ENCODE measurements at places on chromosomes 3 and 15.

DNA sequence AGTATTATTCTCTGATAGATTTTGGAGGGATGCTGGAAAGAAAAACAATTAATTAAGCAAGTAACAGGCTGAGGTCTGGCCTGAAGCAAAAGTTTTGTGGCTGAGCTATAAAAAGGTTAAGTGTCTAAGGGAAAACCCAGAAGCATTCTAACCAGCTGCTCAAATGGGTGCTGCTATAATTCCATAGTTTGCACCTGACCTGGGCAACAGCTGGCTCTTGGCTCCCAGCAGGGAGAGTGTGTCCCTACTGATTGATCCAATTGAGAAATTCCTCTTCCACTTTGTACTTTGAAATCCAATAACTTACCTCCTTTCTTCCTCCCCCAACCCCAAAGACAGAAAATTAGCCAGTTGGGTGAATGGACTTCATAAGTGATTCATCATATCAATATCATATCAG is 27.7 kb upstream of the SMAD3 start:
- no peak for DNase-seq

GRCh38 chr3:149936812-149937230 is 33.9 kb downstream of the PFN2 start:
- peak; percentile 63 for DNase-seq

GRCh38 chr15:26790118-26790517 is 17.3 kb upstream of the GABRB3 start:
- DNase-seq = no peak

- no peak for DNase-seq
Observed at GRCh38 chr3:115630850-115631249, 7.5 kb downstream of the GAP43 start.

DNA sequence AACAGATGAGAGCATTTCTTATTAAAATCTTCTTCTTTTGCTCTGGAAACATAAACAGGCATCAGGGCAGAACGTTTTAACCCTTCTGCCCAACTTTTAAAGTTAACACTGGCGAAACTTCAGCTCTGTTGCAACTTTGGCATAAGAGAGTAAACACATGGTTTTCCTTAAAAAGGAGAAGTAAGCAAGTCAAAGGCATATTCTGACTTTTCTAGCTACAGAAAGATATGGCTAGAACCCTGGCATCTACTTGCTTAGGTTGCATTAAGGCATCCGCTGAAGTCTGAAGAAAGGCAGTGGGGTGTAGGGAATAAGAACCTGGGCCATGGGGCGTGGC is 13.3 kb upstream of the IL16 start:
- DNase-seq = no peak

DNA sequence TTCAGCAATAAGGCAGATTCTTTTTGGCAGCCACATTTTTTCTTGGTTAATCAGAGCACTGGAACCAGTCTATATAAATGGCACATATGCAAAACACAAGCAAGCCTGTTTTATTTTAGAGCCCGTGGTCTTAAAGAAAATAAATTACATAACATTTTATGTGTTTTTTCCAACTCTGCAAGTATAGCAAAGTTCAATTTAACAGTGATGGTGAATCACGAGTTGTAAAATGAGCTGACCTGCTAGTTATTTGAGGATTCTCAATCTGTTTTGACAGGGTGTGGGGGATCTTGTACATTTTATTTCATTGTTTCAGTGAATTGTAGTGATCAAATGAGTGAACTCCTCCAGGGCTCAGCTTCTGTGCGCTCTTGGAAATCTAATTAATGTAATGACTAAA is 2.7 kb downstream of the ARHGEF26 start:
- no peak for DNase-seq

- DNase-seq = no peak
Observed at GRCh38 chr15:60486742-60487141, 7.8 kb upstream of the ICE2 start.

- no peak for DNase-seq
Observed at GRCh38 chr15:70420086-70420947, 322.6 kb upstream of the TLE3 start.
